ENCODE measurements at places on chromosomes 2 and 18.

DNA sequence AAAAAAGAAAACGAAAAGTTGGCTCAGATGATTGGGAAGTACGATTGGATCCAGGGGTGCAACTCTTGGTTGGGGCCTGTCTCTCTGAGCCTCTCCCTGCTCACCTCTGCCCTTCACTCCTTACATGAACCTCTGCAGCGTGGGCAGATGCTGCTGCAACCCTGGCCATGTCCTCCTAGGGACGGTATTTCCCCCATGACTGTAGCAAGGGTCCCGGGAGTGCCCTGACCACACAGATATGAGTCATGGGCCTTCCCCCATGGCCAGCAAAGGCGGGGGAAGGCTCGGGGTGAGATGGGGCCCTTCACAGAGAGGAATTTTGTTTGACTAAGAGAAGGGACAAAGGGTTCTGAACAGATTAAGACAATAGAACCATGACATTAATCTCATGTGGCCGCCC, 129.0 kb downstream of the NCK2 start:
- peak; percentile 96 for DNase-seq

DNA sequence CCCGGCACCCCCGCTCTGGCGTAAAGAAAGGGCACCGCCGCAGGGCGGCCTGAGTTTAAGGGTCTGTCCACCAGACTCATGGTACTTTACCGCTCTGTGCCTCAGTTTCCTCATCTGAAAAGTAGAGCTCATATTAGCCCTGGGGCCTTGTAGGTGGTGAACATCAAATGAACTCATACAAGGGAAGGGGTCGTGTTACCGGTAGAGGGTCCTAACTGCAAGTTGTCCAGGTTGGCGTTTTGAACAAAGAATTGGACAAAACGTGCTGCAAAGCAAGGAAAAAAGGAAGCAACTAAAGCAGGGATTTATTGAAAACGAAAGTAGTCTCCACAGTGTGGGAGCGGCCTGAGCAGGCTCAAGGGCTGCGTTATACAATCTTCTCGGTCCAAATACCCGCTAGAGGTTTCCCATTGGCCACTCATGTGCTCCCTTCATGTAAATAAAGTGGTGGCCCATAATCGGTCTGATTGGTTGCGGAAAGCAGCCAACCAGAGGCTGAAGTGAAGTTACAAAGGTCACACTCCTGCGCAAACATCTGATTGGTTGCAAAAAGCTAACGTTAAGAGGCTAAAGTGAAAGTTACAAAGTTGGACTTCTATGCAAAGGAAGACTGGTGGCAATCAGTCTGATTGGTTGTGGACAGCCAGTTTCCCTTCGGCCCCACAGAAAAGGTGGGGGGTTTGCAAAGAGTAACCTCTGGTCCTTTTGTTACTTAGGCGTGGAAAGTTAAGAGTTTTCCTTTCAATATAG, 80.7 kb upstream of the LDLRAD4 start:
- DNase-seq, result peak; percentile 97

- no peak for DNase-seq
These were observed 35.3 kb upstream of the MAP2 start for GRCh38 chr2:209388446-209389037.

DNA sequence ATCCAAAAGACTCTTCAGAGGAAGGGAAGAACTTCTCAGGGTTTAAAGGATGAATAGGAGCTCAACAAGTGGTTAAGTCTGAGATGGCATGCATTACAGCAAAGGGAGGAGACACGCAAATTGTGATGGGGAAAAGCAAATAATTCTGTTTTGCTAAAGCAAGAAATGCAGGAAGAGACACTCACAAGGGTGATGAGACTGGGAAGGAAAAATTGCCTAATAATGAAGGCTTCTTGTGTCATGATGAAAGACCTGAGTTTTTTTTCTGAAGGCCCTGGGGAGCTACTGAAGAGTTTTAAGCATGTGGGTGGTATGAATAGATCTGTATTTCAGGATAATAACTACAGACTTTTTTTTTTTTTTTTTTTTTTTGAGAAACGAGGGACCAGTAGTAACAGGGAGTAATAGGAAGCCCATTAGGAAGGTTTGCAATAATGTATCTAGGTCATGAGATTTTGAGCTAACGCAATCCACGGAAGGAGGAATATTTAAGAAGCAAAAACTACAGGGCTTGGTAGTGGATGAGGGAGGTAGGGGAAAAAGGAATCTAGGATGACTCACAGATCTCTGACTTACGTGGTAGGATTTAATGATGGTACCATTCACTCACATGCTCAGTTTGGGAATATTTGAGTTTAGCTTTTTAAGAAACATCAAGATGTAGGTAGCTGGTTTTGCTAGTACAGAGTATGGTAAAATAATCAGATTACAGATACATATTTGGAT, 16.0 kb upstream of the SERPINB3 start:
- DNase-seq, result peak; percentile 49

DNA sequence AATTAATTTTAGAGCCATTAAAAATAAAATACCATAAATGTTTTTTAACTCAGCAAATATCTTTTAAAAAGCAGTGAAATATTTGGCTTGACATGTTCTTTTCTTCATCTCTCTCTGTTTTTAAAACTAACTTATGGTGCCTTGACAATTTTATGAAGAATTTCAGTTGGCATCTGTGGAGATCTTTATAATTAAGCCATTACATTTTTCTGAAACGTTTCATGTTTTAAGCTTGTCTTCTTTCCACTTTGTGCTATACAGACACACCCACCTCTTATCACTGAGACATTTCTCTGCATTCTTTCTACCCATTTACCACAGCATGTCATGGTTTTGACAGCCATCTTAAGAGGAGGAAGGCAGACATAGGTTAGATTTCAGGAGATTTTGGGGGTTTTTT, 915.1 kb upstream of the FSHR start:
- no peak for DNase-seq

GRCh38 chr2:75799859-75800258, 89.1 kb upstream of the GCFC2 start:
- DNase-seq, result no peak

DNA sequence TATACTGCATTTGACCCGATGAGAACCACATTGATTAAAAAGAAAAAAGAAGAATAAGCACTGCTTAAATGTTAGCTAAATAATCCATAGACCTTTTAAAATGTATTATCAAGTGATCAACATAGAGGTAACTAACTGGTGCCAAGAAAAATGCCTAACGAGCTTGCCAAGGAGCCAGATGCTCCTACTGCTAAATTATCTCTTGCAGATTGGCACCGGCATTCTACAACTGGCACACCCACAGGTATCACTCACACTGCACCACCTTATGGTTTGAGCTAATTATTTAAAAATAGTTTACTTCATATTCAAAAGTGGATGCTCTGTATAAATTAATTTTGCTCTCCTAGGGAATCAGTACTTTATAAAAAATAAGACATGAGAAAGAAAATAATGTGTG, 341.6 kb upstream of the CDH7 start:
- DNase-seq, result no peak

DNA sequence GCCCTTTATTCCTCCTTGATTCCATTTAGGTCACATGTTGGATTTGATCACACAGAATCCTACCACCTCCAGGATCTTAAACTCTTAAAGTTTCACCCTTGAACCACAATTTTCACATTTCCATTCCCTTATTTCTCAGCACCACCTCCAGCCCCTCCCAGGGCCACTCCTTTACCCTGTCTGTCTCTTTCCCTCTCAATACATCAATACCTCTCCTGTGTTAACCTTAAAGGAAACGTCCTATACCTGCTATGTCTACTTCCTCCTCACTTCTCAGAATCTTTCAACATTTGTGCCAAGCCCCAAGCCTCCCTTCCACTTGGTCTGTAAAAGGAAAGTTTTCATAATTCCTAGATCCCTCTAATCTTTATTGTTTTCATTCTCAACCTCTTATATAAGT, 158.8 kb downstream of the BAZ2B start:
- DNase-seq, result no peak

- DNase-seq, result no peak
These were observed 7.9 kb upstream of the LBH start for GRCh38 chr2:30223413-30223874.

DNA sequence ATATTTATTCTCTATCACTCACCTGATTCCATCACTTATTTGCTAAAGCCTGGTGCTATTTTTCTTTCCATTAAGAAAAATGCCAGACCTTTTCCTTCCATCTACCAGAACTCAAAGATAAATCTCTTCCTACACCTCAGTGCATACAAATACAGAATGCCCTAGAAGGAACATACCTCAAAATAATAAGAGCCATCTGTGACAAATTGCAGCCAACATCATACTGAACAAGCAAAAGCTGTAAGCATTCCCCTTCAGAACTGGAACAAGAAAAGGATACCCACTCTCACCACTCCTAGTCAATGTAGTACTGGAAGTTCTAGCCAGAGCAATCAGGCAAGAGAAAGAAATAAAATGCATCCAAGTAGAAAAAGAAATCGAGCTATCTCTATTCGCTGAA, 315.9 kb upstream of the UBE2E3 start:
- DNase-seq, result no peak

GRCh38 chr2:171319164-171319810, 114.5 kb downstream of the METTL8 start:
- peak; percentile 66 for DNase-seq

DNA sequence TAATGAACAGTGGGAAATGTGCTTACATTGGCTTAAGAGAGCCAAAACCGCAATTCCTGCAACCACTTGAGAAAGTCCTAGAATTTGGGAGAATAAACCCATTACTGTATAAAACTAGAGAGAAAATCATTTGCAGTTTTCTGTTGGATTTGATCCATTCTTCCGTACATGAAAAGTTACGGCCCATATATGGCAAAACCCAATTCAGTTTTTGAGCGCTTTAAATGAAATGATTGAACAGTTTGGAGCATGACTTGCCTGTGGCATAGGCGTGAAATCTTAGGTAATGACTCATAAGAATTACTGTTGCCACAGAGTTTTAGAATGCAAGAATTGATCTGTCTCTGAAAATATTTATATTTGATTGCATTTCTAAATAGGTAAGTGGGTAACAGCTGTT, 52.0 kb downstream of the PHLPP1 start:
- no peak for DNase-seq

Data from inflammatory macrophage treated with lipopolysaccharide for 4 hours (primary cell).